ENCODE measurements at places on chromosomes 1 and 21. TPM values are rescaled to one million over a fixed set of nuclear protein-coding genes. Genes with fewer than 3 reads are reported as not detected.

Gene CHI3L1
- total RNA-seq = not detected

Gene BACE2
- 59.0 TPM for total RNA-seq

Gene C8A
- not detected for total RNA-seq

Gene RIPK4
- total RNA-seq = 30.3 TPM

GRCh38 chr1:117580436-117580835 lies 25.4 kb upstream of the TENT5C start:
- no peak for DNase-seq

DNA sequence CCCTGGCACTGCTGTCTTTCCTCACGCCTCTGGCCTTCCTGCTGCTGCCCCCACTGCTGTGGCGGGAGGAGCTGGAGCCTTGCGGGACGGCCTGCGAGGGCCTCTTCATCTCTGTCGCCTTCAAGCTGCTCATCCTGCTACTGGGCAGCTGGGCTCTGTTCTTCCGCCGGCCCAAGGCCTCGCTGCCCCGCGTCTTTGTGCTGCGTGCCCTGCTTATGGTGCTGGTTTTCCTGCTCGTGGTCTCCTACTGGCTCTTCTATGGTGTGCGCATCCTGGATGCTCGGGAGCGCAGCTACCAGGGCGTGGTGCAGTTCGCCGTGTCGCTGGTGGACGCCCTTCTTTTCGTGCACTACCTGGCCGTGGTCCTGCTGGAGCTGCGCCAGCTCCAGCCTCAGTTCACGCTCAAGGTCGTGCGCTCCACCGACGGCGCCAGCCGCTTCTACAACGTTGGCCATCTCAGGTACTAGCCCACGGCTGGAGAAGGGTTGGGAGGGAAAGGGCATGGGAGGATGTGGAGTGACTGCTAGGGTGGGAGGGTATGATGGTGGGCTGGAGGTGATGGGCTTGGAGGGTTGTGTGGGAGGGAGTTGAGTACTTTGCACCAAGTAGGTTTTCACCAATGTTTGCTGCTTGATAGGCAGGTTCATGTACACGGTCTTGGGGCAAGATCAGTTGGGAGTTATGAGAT lies 18.9 kb downstream of the VANGL2 start:
- no peak for DNase-seq

- no peak for DNase-seq
Observed at GRCh38 chr1:187605736-187606135, 777.0 kb downstream of the PLA2G4A start.

DNA sequence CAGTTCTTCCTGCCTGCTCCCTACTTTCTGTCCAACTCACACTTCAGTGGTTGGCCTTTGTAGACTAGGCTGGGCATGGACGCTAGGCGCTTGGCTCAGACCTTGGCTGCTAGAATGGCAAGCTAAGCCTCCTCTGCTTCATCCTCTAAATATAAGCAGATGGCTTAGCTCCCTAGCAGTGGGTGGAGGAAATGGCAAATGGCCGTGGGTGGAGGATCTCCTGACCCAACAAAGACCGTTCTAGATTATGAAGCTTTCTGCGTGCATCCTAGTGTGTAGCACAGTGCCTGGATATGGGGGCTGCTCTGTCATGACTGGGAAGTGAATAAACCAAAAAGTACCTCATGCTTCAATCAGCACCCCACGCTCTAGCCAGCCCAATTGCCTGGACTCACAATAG lies 10.4 kb upstream of the ETV3L start:
- DNase-seq = no peak

DNA sequence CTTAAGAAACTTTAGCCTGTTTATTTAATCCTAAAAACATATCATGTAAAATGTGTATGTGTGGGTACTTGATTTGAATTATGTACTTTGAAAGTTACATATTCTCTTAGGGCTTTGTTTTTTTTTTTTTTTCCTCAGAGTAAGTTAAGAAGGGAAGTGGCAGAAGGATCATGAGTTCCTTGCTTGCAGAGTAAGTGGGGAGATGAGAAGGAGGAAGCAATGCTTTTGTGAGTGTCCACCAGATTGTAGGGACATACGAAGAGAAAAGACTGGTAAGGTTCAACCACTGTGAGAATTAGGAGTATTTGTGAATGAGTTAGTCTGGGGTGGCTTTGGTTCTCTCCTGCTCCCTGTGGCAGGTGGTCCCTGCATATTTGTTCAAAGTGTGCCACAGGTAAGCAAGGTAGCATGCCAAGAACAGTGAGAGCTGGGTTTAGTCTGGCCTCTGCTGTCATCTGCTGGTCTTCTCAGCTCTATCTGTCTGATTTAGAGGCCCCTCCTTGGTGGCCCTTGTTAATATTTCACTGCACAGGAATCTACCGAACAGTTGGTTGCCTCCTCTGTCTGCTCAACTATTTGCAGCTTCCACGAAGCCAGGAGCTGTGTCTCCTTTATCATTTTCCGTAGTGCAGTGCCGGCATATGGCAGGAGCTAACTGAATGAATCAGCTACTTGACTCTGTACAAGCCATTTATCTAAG lies 9.5 kb downstream of the DNM3 start:
- no peak for DNase-seq
